ENCODE measurements at places on chromosomes 3 and 15.
A peak's percentile ranks its signal among the peaks of the same experiment; 100 is the strongest.

DNA sequence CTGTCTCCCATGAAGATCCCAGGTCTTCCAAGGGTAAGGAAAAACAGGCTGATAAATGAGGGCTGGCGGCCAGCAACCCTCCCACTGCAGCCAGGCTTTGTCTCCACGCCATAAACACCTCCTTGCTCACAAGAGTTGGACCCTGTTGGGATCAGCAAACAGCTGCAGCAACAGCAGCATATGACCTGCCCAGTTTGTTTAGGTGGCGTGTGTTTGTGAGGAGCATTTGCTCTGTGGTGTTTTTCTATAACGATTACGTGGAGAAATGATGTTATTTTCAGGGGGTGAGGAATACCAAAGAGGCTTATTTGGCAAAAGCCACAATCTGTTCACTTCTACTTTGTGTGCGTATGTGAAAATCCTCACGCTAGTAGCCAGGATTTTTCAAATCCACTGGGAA, 58.5 kb downstream of the RFTN1 start:
- no peak for DNase-seq

GRCh38 chr3:25582242-25582641, 82.5 kb downstream of the TOP2B start:
- DNase-seq: peak; percentile 75

- no peak for DNase-seq
Observed at GRCh38 chr15:79562403-79562815, 130.3 kb downstream of the MINAR1 start.

GRCh38 chr15:90343302-90343790, 8.7 kb upstream of the ZNF774 start:
- DNase-seq: no peak

DNA sequence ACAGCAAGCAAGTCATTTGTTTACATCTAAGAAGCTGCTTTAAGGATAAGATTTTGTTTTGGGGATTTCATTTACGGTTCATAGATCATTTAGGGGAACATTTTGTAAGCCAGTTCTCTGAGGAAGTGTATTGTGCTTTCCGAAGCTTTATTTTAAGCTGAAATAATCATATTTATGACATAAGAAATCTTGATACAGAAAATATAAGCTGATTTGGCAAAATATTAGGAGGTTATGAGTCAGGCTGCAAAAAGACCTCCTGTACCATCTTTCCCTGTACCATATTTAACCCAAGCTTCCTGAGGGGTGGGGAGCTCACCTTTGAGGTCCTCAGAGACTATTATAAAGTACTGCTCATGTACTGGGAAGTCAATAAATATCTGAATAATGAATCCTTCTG, 8.1 kb upstream of the EIF4E3 start:
- DNase-seq: no peak

DNA sequence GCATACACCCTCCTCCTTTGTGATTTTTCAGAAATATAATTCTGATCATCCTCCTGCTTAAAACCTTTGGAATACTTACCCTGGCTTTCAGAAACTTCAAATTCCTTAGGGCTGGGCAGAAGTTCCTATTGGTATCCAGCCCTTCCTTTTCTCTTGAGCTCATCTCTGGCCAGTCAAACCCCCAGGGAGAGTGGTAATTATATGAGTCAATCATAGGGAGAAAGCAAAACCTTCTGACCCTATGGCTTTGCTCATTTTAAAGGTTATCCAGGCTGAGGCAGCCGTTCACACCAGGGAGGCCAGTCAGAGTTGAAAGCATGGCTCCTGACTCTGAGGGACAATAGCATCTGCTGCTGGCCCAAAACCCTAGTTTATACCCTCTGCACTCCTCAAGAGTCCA, 23.9 kb upstream of the CTNNB1 start:
- DNase-seq: no peak

DNA sequence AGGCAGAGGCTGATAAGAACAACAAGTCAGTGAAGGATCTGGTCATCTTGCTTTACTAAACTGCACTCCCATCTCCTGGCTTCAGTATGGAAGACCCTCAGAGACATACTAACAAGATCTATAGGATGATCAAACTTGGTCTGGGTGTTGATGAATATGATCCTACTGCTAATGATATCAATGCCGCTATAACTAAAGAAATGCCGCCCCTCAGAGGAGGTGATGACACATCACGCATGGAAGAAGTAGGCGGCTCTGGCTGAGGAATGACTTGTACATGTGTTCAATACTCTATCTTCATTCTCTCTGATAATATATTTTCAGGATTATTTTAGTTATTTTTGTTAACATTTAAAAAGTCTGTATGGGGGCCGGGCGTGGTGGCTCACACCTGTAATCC, 17.5 kb upstream of the EIF2B5 start:
- no peak for DNase-seq

GRCh38 chr3:77001062-77001701, 38.7 kb upstream of the ROBO2 start:
- DNase-seq: no peak

Measured in RWPE2 (cell line).